NCI-H1105 treated with DMSO at 0.1 percent for 48 hours (cell line): ENCODE measurements at places on chromosomes 16 and 17.

DNA sequence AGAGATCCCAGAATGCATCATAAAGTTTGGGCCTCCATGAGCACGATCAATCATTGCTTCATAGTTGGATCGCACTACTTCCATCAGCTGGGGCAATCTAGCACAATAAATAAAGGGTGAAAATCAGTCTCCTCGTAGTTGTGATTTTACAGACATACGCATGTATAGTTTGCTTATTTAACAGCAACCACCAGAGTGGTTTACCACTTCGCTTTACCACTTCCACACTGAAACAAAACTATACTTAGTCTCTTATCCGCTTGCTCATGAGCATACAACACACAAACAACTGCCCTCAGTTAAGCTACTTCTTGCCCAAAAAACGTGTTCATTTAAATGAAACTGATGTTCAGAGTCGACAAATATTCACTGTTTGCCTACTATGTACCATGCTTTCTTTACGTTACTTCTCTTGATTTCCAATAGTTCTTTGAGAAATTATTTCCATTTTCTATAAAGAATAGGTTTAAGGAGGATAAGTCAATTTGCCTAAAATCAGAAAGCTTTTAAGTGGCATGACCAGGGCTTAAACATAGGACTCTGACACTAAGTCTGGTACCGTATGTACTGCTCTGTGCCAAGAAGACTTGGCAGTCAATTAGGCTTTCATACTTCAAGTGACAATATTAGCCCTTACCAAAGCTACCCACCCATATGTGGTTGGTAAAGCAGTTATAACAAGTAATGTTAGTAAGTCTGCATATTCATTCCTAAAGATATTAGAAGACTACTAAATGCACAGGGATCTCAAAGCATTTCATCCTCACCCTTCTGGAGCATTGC lies 22.0 kb downstream of the SETD6 start:
- DNase-seq = no peak

DNA sequence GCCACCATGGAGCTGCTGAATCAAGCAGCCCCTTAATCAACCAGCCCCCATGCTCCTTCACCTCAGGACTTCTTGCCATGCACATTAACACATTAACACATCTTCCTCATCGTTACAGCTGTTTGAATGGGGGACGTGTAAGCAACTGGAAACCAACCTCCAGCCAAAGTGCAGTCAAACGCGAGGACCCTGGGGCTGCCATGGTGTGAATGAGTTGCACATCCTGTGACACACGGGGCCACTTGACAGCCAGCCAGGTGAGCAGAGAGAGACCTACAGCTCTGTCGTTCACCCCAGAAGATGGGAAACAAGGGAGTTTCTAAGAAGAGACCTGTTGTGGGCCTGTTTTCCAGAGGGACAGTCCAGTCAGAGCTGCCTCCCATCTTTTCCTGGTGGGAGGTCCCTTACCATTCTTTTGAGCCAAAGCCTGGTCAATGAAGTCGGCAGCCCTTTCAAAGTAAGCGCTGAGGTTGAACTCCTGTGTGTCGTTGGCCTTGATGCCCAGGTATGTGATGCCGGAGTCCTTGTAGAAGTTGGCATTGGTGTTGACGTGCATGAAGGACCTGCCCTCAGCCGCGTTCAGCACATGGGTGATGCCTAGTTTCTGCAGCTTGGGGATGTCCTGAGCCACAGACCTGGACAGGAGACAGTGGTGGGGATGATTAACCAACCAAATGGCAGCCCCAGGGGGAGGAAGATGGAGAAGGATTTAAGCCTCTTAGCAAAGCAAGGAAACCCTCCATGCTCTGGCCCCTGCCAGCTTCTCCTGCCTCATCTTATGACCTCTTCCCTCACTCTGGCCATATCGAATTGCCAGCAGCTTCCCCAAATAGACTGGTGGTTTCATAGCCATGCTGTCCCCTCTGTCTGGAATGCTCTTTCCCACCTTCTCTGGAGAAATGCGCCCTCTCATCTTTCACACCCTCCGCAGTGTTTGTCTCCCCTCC lies 4.2 kb downstream of the DUSP3 start:
- DNase-seq = no peak

DNA sequence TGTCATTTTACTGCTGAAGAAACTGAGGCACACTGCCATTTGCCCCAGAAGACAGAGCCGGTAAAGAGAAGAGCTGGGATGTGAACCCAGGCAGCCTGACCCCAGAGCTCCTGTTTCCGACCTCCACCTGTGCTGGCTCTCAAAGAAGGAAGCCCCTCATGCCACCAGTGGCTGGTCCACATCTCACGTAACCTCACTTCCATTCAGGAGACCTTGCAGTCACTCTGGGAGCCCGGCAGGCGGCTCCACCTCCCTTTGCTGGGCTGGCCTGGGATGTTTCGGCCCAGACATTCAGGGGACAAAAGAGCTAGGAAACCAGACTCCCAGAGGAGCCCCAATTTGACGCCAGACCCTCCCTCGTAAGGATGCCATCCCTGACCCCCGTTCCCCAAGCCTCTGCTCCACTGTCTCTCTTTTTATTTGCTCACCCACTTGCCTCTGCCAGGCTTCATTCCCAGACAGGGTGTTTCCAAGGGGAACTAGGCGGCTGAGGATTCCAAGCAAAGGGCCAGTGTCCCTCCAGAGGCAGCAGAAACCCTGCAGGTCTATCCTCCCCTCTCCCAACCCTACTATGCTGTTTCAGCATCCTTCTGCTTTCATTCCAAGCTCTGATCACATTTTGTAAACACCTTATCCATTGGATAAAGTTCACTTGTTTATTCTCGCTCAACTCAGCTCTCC lies 2.8 kb downstream of the TAF1C start:
- no peak for DNase-seq

GRCh38 chr17:48540213-48540612 lies 4.7 kb downstream of the HOXB2 start:
- no peak for DNase-seq

DNA sequence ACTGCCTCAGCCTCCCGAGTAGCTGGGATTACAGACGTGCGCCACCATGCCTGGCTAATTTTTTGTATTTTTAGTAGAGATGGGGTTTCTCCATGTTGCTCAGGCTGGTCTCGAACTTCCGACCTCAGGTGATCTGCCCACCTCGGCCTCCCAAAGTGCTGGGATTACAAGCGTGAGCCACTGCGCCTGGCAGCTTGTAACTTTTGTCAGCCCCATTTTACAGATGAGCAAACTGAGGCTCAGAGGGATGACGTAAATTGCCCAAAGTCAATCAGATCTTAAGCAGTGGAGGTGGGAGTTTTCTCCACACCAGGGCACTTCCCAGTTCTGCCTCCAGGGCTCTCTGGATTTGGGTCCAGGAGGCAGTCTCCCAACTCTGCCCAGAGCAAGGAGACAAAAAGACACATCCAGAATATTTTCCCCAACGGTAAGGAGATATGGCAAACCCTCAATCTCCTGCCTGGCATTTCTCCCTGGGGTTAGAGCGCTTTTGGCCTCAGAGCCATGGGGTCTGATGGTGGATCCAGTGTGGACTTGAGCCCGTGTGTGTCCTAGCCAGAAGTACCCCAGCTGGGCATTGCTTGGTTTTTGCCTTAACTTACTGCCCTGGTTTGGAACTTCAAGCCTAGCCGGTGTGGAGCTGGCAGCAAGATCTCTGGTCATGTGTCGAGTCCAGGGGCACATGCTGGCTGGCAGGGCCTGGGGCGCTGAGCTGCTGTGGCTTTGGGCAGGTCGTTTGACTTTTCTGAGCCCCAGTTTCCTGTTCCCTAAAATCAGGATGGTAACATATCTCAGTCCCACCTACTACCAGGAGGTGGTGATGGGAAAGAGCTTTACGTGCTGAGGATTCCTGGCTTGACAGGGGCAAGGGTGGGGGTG lies 3.4 kb downstream of the ADAM11 start:
- no peak for DNase-seq

GRCh38 chr17:45170280-45170930 lies 8.7 kb downstream of the HEXIM2 start:
- DNase-seq = no peak

- no peak for DNase-seq
Measured at GRCh38 chr17:30200106-30200505, 35.4 kb downstream of the SLC6A4 start.

GRCh38 chr17:8056232-8056975 lies 17.5 kb downstream of the ALOX15B start:
- DNase-seq = no peak

GRCh38 chr17:17186051-17186450 lies 20.1 kb downstream of the PLD6 start:
- no peak for DNase-seq

GRCh38 chr17:38657824-38658740 lies 16.7 kb downstream of the EPOP start:
- DNase-seq = no peak

- DNase-seq = no peak
Measured at GRCh38 chr16:6362321-6362720, 970.3 kb upstream of the RBFOX1 start.

DNA sequence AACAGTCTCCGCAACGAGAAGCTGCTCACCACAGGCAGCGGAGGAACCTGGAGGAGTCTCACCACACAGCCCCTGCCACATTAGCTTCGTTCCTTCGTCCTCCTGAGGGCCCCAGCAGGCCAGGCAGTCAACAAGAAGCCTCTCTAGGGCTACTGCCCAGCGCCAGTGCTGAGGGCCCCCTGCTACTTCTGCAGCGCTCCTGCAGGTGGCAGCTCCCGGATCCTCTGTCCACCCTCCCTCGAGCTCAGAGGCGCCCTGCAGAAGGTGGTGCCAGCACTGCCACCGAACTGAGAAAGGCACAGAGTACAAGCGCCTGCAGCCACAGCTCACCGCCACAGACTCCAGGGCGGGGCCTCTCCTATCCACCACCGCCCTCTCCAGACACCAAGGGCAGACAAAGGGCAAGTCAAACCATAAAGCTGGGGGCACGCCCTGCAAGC lies 27.3 kb downstream of the KDM8 start:
- DNase-seq = no peak

DNA sequence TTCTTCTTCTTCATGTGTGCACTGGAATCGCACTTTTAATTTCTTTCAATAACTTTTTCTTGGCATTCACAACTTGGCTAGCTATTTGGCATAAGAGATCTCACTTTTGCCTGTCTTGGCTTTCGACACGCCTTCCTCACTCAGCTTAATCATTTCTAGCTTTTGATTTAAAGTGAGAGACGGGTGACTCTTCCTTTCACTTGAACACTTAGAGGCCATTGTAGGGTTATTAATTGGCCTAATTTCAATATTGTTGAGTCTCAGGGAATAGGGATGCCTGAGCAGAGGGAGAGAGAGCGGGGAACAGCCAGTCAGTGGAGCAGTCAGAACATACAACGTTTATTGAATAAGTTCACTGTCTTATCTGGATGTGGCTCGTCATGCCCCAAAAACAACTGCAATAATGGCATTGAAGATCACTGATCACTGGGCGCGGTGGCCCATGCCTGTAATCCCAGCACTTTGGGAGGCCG lies 200.3 kb downstream of the SEC14L1 start:
- DNase-seq = no peak

DNA sequence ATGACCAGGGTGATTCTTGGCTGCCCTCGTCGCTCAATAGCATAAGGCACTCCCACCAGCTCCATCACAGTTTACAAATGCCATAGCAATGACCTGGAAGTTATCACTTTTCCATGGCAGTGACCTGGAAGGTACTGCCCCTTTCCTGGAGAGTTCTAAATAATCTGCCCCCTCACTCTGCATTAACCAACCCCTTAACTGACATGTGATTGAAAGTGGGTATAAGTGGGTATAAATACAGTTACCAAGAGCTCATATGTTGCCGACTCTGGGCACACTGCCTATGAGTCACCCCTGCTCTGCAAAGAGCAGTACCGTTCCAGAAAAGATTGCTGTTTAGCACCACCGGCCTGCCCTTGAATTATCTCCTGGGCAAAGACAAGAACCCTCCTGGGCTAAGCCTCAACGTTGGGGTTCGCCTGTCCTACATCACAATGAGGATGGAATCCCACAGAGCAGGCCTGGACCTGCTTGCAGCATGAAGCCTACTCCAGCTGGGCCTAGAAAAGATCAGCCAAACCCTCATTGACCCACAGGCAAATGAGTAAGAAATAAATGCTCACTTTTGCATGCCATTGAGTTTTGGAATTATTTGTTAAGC lies 95.2 kb upstream of the SEC14L1 start:
- no peak for DNase-seq

- no peak for DNase-seq
Measured at GRCh38 chr17:3896108-3896967, 3.5 kb upstream of the CAMKK1 start.

- no peak for DNase-seq
Measured at GRCh38 chr17:51046046-51046445, 74.6 kb downstream of the SPAG9 start.

DNA sequence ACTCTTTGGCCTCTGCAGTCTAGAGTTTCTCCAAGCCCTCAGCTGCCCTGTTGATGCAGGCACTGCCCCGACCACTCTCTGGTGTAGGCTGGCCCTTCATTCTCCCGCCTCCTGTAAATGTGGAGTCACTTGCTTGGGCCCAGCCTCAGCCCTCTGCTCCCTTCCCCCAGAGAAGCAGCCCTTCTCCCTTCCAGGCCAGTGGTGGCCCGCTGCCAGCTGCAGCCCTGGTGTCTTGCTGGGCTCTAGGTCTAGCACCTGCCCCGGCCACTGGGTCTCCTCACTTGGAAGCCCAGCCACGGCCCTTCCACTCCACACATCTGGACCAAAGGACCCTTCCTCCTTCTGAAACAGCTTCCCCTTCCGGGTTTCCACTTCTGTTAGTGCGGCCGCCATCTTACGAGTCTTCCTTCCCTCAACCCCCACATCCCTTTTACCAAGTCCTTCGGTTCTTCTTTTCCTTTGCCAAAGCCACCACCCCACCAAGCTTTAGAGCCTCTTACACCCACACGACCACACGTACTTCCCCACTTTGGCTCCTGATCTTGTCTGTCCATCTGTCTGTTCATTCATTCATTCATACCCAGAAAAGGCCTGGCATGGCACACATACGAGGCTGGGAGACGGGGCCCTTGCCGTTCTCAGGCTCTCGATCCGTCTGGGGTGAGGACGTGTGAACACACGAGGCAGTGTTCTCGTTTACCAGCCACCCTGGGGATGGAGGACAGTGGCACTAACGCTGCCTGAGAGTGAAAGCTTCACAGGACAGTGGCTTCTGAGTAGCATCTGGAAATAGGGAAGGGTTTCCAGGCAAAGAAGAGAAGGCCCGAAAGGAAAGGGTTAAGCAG lies 68.0 kb downstream of the ABR start:
- DNase-seq = no peak

- no peak for DNase-seq
Measured at GRCh38 chr17:4110152-4110551, 32.7 kb downstream of the ZZEF1 start.

GRCh38 chr16:55912022-55912421 lies 36.8 kb upstream of the CES5A start:
- DNase-seq = no peak

DNA sequence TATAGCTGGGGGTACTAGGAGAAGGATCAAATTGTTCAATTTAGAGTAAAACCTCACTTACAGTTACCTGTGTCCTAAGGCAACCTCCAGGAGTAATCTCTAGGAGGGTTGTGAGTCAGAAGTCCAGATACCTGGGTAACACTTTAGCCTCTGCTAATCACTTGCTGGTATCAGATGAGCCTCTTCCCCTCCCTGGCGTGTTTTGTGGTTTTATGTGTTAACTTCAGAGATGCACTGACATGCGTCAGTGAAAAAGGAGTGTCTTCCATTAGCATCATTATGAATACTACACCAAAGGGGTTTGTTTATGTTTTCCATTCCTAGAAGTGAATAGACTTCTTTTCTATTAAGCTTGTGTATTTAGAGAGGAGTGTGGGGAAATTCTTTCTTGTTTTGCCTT lies 208.2 kb downstream of the FTO start:
- no peak for DNase-seq
